ENCODE measurements at places on chromosomes 7 and 10.

DNA sequence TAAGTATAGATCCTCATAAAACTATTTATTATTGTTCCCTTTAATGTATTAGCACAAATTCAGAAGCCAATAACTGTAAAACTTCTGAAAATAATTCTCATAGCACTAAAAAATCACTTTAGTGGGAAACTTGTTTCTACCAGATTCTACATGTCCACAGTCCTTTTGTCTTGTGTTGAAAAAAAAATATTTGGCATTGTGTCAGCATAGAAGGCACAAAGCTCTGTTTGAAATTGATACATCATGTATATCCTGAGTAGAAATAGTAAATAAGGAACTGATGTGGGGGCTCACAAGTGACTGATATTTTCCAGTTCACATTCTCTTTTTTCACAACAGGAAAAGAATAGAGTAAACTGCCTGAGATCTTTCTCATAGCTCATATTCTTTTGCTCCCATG, 134.6 kb downstream of the GRM3 start:
- DNase-seq = no peak

GRCh38 chr10:123203393-123204126, 49.4 kb downstream of the BUB3 start:
- no peak for DNase-seq

GRCh38 chr7:109266610-109267009, 696.9 kb downstream of the DNAJB9 start:
- no peak for DNase-seq

DNA sequence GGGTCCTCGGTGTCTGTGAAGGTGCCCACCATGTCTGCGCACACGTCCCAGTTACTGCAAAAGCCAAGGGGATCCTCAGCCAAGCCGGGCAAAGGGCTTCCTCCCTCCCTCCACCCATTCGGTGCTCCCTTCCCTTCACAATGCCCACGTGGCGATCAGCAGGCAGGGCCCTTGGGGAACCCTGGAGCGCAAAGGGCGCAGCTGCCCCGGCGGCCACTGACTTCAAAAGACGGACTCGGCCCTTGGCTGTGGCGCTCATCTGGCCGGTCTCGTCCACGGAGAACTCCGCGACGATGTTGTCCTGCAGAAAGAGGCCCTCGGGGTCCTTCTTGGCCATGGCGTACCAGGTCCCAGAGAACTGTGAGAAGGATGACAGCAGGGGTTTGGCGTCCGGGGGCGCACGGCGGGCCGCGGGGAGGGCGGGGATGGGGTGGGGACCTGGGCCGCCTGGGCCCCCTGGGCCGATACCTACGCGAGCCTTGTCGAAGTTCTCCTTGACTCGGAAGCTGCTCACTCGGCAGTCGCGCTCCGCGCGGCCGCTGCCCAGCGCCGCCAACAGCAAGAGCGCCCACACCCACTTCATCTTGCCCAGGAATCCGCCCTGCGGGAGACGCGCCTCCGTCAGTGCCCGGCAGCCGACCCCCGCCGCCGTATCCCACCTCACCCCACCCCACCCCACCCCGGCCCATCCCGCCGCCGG, 439 bp downstream of the RBP4 start:
- DNase-seq = no peak

- no peak for DNase-seq
Measured at GRCh38 chr7:36764929-36765328, 40.6 kb upstream of the AOAH start.

DNA sequence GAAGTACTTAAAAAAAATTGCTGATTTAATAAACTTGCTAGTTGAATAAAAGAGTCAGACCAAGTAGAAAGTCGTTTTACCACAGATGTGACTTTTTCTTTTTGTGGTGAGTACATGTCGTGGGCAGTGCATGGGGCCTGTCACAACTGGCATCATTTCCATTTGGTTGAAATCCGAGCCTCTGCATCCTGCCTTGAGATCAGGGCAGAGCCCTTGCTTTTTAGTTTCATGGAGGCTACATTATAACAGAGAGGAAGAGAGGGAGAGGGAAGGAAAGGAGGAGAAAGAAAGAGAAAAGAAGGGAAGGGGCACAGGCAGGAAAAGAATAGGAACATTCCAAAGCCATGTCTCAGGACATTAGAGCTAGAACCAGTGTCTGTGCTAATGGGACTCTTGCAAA, 20.4 kb upstream of the INSYN2A start:
- DNase-seq = no peak

GRCh38 chr10:22464966-22465629, 119.8 kb downstream of the SPAG6 start:
- no peak for DNase-seq

DNA sequence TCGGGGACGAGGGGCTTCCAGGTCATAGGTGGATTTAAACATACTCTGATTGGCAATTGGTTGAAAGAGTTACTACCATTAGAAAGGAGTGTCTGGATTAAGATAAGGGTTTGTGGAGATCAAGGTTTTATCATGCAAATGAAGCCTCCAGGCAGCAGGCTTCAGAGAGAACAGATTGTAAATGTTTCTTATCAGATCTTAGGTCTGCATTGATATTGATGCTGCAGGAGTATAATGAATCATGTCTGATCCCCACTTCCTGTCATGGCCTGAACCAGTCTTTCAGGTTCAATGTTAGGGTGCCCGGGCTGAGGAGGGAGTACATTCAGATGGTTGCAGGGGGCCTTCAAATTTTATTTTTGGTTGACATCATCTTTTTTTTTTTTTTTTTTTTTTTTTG, 51.4 kb downstream of the SH3PXD2A start:
- no peak for DNase-seq

DNA sequence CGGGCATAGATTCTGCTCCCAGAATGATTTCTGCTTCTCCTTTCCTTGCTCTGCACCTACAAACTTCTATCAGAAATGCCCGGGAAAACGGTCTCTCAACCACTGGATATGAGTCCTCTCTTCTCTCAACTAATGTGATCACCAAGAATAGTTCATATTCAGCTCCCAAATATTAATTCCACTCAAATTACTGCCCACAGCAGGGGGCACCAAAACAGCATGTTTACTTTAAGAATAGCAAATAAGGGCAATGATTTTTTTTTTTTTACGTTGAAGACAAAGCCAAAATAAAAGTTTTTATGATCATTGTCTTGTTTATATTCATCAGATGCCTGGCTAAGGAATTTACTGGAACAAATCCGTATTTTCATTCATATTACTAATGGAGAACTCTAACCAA, 94.9 kb upstream of the PRSS1 start:
- DNase-seq = no peak

GRCh38 chr7:16627236-16627635, 18.3 kb downstream of the ANKMY2 start:
- DNase-seq = no peak

GRCh38 chr10:70272925-70273316, 10.9 kb downstream of the NPFFR1 start:
- no peak for DNase-seq

DNA sequence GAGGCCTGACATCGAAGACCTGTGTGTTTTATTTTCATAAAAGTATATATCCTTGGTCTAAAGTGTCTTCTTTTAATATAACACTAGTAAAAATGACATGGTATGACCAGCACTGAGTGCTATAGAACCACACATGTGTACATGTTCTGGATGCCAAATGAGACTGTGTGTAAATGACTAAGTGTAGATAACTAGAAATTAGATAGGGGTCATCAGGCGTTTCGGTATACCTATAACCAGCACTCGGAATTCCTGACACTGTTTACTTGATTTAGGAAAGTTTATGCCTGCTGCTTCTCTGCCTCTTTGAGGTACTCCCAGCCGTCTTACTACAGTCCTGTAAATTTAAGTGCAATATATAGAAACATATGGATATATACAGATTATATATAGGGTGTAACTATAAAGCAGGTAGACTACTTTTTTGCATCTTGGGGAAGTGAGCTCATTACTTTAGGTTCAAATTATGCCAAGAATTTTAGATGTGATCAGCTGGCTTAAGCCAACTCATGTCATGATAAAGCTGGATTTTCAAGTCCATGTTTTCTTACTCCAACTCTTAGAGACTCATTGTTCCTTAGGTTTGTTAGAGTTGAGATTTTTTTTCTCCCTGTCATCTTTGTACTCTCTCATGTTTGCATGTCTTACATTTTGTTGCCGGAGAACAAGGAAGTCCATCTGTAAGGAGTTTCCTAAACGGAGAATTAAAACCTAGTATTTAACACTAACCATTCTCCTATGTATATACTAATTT, 62.9 kb downstream of the KLHDC10 start:
- DNase-seq = no peak

GRCh38 chr7:106064771-106065574, 47.1 kb downstream of the SYPL1 start:
- DNase-seq = no peak

GRCh38 chr10:34679177-34679576, 135.9 kb downstream of the PARD3 start:
- DNase-seq = no peak

GRCh38 chr7:75967487-75967997, 26.9 kb downstream of the TMEM120A start:
- no peak for DNase-seq

DNA sequence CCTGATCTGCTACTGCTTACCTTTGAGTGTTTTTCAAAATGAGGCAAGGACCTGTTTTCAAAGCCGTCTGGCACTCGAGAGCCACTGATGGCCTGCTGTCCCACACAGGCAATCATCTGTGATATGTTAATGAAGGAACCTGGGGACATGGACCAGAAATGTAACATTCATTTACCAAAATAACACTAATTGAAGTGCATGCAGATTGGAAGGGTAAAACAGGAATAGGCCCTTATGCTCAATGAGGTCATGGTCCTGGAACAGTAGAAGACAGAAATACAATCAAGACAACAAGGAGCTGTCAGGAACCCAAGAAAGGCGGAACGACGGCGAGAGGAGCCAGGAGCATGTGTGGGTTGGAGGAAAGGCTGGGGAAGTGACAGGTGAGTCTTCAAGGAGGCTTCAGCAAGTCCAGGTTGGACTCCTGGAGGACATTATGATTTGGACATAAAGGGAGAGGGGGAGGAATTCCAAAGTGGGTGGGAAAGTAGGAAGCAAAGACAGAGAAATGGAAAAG, 28.3 kb downstream of the POLR3A start:
- DNase-seq = no peak

DNA sequence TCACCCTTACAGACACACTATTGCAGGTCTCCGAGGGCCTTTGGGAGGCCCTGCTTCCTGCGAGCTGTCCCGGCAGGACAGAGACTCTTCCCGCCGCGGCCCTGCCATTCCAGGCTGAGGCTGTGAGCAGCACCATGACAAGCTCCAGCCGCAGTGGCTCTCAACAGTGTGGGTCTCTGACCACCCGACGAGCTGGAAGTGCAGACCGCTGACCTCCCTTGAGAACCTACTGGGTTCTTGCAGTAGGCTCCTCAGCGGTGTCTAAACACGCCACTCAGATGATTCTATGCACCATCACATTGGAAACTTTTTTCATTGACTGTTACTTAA, 303.4 kb downstream of the WDR37 start:
- no peak for DNase-seq

- DNase-seq = no peak
Measured at GRCh38 chr10:127905848-127906261, 1.0 kb upstream of the PTPRE start.

GRCh38 chr7:128810473-128810872, 18.7 kb downstream of the CCDC136 start:
- DNase-seq = no peak

DNA sequence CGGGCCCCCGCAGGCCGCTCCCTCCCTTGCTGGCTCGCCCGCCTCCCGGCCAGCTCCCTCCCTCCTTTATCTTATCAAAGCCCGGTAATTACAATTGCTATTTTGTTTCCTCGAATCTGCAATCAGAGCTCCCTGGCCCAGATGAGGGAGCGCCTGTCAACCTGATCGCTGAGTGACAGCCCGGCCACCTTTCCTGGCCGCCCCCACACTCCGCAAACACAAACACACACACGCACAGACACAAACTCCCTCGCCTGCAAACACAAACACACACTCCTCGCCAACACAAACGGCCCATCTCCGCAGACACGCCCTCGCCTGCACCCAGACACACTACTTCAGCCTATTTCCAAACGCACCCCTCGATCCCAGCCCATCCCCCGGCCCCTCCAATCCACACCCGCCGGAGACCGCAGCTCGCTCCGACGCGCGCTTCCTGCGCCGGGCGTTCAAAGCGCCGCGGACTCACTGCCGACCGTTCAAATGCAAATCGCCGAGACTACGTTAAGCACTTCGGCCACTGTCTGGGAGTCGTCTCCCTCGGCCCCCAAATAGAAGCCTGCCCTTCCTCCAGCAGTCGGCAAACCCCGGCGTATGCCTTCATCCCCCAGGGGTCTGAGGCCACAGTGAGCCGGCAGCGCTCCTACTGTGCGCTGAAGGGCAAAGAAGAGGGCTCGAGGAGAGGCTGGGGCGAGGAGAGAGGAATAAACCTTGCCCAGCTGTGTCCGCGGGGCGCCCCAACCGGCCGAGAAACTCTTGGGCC, 3.0 kb upstream of the FGF8 start:
- no peak for DNase-seq

DNA sequence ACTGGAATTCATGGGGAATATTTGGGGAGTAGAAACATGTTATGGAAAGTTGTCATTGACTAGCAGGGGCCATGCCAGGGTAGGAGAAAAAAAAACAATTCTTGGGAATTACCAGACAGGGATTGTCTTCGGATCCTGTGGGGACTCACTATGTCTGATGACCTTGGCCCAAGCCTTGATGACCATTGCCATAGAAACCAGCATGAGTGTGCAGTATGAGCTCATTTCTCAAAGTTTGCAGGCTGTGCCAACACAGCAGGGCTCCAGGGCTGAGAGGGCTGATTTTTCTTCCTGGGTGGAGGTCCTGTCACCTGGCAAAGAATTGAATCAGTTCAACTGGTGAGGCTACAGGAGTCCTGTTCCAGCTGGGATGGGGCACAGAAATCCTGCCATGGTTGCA, 198.3 kb downstream of the ADRA2A start:
- DNase-seq = no peak

DNA sequence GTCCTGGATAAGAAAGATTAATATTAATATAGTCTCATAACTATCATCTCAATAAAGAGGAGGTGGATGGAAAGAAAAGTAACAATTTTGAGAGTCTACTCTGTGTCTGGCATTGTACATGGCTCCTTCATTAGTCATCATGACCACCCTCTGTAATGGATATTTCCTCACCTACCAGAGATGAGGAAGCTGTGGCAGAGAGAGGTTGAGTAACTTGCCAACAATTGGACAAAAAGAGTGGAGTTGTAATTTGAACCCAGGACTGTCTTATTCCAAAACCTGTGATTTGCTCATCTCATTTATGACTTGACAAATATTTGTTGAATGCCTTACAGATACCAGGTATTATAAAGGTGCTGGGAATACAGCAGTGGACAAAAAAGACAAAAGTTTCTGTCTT, 2.1 kb upstream of the IDE start:
- no peak for DNase-seq

All from T-helper 1 cell (primary cell).